Right renal pelvis (tissue), 4 donors: ENCODE measurements at places on chromosomes 6 and 20.

GRCh38 chr6:4612636-4613171 is 163.5 kb upstream of the CDYL start:
- DNase-seq, result no peak

DNA sequence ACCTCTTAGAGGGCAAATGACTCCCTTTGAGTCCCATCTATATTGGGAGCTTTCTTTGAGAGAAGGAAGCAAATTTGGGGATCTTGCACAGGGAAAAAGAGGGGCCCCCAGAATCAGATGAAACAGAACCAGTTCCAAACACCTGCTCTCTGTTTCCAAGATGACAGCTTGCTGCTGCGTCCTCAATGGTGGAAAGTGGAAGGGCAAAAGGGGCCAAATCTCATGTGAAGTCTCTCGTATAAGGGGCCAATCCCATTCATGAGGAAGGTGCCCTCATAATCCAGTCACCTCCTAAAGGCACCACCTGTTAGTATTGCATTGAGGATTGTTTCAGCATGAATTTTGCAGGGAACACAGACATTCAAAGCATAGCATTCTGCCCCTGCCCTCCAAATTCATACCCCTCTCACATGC is 483 bp upstream of the SERPINB1 start:
- no peak for DNase-seq

GRCh38 chr20:3167738-3168078 is 5.6 kb downstream of the LZTS3 start:
- no peak for DNase-seq

DNA sequence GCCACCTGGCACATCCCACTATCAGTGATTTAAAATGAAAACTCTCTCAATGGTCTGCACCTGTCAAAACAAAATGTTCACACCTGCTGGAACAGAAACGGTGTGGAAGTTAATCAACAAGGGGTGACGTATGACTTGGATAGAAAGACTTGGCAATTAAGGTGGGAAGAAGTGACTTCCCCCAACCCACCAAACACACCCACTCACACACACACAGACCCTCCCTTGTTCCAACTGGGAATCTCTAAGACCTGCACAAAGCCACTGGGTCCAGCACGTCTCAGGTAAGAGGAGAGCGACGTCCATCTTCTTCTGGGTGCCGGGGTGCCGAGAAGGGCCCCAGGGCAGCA is 25.1 kb upstream of the TCFL5 start:
- DNase-seq, result no peak

DNA sequence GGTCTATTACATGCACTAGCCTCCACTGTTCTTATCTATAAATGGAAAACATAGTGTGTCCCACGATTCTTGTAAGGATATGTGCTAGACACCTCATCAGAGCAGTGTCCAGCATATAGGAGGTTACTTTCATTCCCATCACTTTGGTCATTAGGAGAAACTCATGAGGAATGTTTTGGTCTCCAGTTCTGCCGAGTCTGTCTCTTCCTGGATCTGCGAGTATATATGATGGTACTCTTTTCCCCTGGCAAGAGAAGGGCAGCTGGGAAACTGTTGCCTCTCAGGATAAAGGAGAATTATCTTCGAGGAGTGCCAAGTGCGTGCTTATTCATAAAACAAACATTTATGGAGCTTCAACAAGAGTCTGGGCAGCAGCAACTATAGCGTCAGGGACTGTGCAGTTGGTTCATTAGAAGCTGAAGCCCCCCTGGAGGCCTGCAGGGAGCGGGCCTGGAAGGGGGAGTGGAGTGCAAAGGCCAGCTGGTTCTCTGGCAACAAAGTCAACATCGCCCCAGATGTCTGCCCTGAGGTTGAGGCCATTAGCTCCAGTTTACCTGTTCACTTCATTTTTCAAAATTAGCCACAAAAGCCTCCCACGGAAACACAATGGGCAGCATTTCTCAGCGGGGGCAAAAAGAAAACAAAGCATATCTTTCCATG is 811.9 kb downstream of the MAFB start:
- no peak for DNase-seq

DNA sequence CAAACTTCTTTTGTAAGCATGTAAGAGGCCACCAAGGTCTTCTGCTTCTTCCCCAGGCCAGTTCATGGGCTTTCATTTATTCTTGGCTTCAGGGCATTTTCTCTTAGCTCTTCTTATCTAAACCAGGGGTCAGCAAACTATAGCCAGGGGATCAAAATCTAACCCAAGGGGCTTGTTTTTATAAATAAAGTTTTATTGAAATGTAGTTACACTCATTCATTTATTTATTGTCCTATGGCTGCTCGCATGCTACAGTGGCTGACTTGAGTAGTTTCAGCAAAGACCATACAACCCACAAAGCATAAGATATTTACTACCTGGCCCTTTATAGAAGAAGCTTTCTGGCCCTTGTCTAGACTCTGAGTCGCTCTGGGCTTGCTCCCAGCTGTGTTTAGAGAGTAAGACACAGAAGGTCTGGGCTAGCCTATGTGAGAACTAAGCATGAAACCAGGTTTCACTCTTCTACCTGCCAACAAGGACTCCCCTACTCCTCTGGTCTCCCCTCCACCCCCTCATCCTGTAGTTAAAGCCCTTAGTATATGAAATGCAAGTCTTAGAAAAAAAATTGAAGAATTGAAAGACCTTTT is 43.2 kb downstream of the KHDC1L start:
- DNase-seq, result no peak

DNA sequence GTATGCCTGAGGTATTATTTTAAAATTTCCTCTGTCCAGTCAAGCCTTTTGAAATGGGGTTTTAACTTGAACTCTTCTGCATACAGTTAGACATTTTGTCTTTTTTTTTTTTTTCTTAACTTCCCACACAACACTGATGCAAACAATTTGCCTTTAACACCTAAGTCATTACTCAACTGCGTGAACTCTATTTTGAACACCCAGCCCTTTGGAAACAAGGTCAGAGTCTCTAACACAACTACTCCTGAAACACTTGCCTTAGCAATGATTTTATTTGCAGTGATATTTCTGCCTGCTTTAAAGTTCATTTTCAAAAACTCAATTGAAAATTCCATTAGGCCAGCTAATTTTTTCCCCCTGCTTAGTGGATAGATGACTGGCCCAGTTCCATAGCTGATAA is 24.2 kb downstream of the GLYATL3 start:
- no peak for DNase-seq

GRCh38 chr6:106773522-106773921 is 144.1 kb downstream of the QRSL1 start:
- no peak for DNase-seq

GRCh38 chr6:3139090-3139903 is 18.0 kb downstream of the TUBB2A start:
- no peak for DNase-seq

DNA sequence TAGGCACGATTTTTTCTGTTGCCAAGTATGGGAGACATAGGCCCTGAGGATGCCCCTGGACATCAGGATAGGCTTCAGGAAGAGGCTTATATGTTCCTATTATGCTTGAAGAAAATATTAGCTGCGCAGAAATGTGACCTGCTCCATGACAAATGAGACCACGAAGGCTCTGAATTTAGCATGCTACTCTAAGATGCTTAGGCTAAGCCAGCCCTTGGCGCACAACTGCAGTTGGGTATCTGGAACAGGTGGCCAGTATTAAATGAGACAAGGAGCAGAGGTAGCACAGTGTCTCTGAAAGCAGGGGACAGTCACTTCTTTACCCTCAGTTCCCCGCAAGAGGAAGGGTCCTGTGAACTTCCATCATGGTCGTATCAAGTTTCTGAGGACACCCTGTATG is 90.0 kb downstream of the RREB1 start:
- DNase-seq, result no peak

GRCh38 chr6:12017263-12017662 is 5.2 kb downstream of the HIVEP1 start:
- DNase-seq, result no peak

DNA sequence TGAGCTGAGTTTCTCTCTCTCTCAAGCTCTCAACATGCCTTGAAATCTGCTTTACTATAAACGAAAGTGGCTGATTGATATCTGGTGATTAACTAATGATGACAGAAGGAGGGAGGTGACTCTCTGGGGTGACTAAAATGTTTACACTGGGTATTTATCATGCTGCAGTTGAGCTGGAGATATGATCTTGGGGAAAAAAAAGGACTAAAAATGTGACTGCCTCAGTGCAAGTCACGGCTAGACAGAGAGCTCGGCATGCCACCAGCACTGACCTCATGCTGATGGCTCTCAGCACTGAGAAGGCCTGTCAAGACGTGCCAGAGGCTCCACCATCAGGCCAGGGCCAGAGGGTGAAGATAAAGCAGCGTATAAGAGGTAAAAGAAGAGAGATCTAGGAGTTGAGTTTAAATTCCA is 103.1 kb upstream of the SPACA1 start:
- no peak for DNase-seq

- DNase-seq, result no peak
These were observed 43.0 kb downstream of the CDKAL1 start for GRCh38 chr6:20577173-20577688.

DNA sequence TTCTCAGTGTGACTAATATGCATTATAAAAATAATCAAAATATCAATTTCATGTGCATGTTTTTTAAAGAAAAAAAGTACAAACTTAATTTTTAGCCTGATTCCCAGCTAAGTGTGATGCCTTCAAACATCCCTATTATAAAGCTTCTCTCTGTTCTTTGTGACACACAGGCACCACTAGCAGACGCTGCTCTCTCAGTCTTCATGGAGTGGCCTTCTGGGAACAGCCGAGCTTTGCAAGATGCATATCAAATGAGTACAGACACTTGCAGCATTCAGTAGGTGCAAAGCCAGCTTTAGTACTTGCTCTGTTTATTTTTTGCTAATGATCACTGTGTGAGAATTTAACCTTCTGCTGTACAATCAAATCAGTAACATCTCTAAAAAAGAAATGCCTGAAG is 340.0 kb downstream of the ADGRB3 start:
- DNase-seq, result no peak

- no peak for DNase-seq
These were observed 3.5 kb downstream of the LRFN2 start for GRCh38 chr6:40583709-40584108.

DNA sequence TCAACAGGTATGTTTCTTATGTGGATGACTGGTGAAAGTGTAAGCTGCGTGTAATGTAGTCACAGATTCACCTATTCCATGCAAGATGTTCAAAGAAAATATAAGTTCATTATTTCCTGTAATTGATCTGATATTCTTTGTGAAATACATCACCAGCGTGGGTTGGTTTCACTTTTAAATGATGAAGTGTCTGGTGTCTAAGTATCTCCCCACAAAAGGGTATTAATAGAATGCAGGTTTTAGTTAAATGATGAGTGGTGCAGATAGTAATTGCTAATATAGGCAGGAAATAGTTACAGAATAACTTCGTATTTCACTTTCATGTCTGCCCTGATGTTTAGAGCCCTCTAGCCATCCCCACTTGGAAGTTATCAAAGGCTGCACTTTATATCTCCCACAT is 22.2 kb downstream of the PGBD1 start:
- DNase-seq, result no peak

DNA sequence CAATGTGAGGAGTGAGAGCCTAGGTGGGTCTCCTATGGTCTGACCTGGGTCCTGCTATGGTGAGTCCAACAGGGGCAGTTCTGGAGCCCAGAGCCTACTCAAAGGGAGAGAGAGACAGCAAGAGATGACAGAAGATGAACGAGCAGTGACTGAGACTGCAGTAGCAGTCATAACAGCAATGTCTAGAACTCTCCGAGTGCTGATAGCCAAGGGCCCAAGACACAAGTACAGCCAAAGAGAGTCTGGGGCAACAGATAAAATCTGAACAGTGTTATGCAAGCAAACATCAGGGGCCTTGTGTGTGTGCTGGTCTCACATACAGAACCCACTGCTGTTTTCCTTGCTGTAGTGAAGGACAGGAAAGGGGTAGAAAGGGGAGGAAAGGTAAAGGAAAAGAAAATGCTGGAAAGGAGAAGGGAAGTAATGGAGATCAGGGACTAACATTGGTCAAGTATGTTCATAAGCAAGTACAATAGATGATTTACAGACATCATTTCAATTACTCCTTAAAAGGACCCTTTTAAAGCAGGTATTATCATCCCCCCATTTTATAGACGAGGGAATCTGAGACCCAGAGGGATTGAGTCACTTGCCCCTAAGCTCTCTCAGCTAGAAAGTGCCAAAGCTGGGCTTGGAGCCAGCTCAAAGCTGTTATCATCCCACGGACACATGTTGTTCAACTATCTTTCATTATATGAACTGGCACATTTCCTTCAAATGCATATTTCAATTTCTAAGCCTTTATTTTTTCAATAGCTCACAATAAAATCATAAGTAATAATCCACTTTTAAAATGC is 182.3 kb upstream of the RAB32 start:
- no peak for DNase-seq

DNA sequence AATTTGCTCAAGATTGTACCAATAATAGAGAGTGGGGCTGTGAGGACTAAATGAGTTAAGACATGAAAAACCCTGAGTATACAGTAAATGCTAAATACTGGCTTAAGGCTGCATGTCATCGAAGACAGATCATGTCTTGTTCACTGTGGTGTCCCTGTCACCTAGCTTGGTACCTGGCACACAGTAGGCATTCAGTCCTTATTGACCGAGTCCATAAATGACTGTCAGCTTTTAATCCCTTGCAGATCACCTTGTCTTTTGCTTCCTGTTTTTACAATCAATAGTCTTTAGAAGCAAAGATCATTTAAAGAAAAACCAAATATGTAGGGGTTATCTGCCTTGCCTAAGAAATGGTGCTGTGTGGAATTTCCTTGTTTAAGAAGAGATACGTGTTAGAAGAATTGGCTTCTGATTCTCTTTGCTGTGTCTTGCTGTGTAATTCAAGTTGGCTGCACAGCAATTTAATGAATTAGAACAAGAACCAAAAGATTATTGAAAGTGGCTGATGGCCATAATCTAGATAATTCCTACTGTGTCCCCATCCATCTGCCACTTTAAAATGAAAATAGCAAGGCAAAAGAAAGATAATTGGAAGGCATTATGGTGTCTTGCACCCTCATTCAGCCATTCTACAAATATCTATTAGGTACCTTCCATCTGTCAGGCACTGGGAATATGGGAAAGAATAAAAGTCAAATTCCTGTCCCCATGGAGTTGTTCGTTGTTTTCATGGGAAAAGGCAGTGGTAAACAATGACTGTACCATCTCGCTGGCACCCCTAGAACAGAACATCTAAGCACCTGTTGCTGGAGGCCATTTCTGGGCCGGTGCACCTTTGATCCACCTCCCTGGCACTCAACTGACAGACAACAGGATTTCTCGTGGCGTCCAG is 12.4 kb upstream of the MAPK13 start:
- DNase-seq, result no peak

GRCh38 chr6:125658759-125659431 is 90.5 kb upstream of the HEY2 start:
- DNase-seq, result no peak

DNA sequence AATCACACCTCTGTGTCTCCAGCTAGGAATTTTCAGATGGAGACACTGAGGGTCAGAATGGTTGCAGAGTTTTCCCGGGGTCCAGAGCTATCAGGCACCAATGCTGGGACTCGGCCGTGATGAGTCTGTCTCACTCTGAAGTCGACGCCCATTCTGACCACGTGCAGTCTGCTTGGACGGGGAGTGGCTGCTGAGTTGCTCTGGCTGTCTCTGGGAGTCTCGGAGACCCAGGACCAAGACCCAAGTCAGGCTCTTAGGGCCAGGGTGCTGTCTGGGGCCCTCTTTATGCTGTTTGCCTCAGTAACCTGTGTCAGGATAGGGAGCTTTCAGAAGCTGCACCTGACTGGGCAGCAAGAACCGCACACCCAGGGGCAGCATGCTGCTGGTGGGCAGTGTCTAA is 4.6 kb downstream of the IP6K3 start:
- no peak for DNase-seq

GRCh38 chr6:41900861-41901260 is 5.7 kb upstream of the USP49 start:
- DNase-seq, result no peak

- no peak for DNase-seq
These were observed 144.7 kb downstream of the QRSL1 start for GRCh38 chr6:106773996-106774629.

- no peak for DNase-seq
These were observed 54.0 kb downstream of the NPEPL1 start for GRCh38 chr20:58746620-58747019.
